ENCODE measurements at places on chromosomes 5 and 9. TPM values are rescaled to one million over a fixed set of nuclear protein-coding genes. Genes with fewer than 3 reads are reported as not detected.

The TLX3 gene
- not detected for total RNA-seq

The DRD1 gene
- not detected for total RNA-seq

The URM1 gene
- 37.1 TPM for total RNA-seq

The FSTL4 gene
- not detected for total RNA-seq

The BHMT2 gene
- total RNA-seq, result 1.3 TPM

The PCDHGA10 gene
- total RNA-seq, result 2.1 TPM

The CREBRF gene
- total RNA-seq, result 10.0 TPM

The CRHBP gene
- 0.49 TPM for total RNA-seq

The IFNE gene
- 0.16 TPM for total RNA-seq

The GADD45G gene
- total RNA-seq, result 0.49 TPM

The GARIN3 gene
- not detected for total RNA-seq

The TMEM174 gene
- total RNA-seq, result not detected

The FOXE1 gene
- not detected for total RNA-seq

The SLC6A3 gene
- not detected for total RNA-seq

The HMMR gene
- total RNA-seq, result 35.9 TPM

The LECT2 gene
- total RNA-seq, result not detected

The NR6A1 gene
- total RNA-seq, result 0.32 TPM

The CHSY3 gene
- total RNA-seq, result 2.6 TPM

The PCDHB3 gene
- total RNA-seq, result 1.2 TPM

The PCDHGB5 gene
- total RNA-seq, result 23.0 TPM

The ENDOG gene
- 19.6 TPM for total RNA-seq

The SH3RF2 gene
- total RNA-seq, result 0.88 TPM

The SPATA31A3 gene
- not detected for total RNA-seq

The SPINK5 gene
- total RNA-seq, result 0.06 TPM

The HSPB3 gene
- not detected for total RNA-seq
